ENCODE measurements at places on chromosomes 4 and X.
A peak's percentile ranks its signal among the peaks of the same experiment; 100 is the strongest.

GRCh38 chrX:102745513-102745856 lies 24.9 kb downstream of the GPRASP3 start:
- no peak for DNase-seq

- no peak for DNase-seq
Observed at GRCh38 chr4:181559637-181560036, 683.6 kb upstream of the TENM3 start.

DNA sequence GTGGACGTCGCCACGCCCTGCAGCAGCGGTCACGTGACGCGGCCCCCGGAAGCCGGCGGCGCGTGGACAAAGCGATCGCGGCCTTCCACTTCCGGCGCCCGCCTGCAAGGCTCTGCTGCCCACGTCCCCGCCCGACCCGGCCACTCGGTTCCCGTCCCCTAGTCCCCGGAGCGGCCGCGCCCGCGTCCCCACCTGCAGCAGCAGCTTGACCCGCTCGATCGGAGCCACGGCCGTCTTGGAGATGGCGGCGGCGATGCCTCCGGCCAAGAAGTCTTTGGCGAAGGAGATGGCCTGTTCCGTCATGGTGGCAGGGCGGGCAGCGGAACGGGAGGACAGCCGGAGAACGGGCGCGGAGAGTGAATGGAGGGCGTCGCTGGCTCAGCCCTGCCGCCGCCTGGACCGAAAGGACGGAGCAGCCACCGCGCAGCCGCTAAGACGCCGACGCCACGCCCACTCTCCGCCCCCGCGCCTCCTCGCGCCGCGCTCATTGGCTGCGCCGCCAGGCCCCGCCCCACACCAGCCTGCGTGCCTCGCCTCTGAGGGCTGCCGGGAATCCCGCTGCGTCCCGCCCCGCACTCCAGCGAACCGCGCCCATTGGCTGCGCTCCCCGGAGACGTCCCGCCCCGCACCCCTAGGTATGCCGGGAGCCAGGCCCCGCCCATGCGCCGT lies at the start of gene SLC25A6:
Gene SLC25A6, minus strand, starts transcription at position 407 of the 669 bp plus-strand sequence. Its CDS starts 104 bp downstream, at position 303.
- peak; percentile 99 for DNase-seq

- DNase-seq: no peak
Observed at GRCh38 chrX:139538907-139539790, 8.6 kb downstream of the F9 start.

- DNase-seq: no peak
Observed at GRCh38 chr4:156969911-156970310, 1.7 kb downstream of the PDGFC start.

- DNase-seq: no peak
Observed at GRCh38 chr4:18127030-18127429, 105.5 kb upstream of the LCORL start.
